ENCODE measurements at places on chromosomes 6 and 20. TPM values are rescaled to one million over a fixed set of nuclear protein-coding genes. Genes with fewer than 3 reads are reported as not detected.

GRCh38 chr6:83474309-83474708 is 38.0 kb upstream of the PRSS35 start:
- peak; percentile 10 for DNase-seq

GRCh38 chr6:48664826-48665225 is 553.8 kb upstream of the PTCHD4 start:
- no peak for DNase-seq

Gene HDGFL1
- total RNA-seq = not detected

Gene SRPK1
- 103 TPM for total RNA-seq

Data from A673 (cell line).